NCI-H2029 (cell line): ENCODE measurements at places on chromosomes 11 and 22.

DNA sequence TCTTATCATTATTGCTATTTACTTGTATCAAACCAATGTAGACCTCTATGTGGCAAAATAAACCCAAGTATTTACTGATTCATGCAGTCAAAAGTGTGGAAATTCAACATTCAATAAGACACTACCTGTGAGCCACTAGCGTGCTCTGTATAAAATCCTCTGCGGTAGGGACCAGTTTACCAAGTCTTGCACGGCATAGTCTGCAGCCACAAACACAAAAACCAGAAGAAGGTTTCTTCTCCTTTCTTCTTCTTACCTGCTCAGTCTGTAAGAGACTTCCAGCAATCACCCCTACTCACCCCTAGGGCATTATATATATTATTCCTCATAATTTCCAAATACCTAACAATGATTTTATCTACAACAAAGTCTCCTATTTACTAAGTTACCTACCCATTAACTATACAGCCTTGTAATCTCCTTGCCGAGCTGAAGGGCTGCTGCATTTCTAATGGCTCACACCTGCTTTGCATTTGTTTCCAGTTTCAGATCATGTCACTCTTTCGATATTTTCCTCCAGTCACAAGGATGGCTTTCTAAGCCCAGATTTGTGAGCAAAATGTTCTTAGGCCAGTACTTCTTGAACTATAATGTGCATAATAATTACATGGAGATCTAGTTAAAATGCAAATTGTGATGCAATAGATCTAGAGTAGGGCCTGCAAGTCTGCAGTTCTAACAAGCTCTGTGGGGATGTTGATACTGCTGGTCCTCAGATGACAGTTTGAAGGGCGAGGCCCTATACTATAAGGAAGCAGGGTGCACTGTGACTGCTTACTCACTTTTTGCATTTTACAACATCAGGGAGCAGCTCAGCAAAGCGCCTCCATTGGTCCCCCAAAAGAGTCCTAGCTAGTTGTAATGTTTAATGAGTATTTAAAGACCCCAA is 191.9 kb upstream of the DDI1 start:
- no peak for DNase-seq

- DNase-seq, result no peak
Measured at GRCh38 chr11:111324277-111324720, 26.0 kb downstream of the POU2AF3 start.

DNA sequence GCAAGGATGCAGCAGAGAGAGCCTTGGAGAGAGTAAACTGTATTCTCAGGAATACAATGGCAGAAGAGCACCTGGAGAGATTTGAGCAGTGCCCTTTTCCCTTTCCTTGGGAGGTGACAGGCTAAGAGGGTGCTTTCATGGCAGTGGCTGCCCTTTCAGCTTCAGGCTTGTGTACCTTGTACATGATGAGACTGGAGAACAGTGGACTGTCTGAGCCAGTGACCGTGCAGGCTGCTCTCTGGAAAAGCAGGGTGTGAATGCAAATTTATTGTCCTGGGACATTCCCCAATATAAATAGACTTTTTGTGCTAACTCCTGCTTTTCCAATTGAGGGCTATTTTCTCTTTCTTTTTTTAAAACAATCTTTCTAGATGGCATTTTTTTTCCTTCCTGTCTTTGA is 99.3 kb downstream of the TRIM44 start:
- DNase-seq, result no peak

GRCh38 chr22:39738746-39739145 is 154.8 kb downstream of the ENTHD1 start:
- DNase-seq, result no peak

GRCh38 chr11:58616594-58616993 is 5.9 kb upstream of the CNTF start:
- DNase-seq, result peak; percentile 41

GRCh38 chr22:22071455-22071854 is 88.9 kb upstream of the TOP3B start:
- DNase-seq, result no peak

DNA sequence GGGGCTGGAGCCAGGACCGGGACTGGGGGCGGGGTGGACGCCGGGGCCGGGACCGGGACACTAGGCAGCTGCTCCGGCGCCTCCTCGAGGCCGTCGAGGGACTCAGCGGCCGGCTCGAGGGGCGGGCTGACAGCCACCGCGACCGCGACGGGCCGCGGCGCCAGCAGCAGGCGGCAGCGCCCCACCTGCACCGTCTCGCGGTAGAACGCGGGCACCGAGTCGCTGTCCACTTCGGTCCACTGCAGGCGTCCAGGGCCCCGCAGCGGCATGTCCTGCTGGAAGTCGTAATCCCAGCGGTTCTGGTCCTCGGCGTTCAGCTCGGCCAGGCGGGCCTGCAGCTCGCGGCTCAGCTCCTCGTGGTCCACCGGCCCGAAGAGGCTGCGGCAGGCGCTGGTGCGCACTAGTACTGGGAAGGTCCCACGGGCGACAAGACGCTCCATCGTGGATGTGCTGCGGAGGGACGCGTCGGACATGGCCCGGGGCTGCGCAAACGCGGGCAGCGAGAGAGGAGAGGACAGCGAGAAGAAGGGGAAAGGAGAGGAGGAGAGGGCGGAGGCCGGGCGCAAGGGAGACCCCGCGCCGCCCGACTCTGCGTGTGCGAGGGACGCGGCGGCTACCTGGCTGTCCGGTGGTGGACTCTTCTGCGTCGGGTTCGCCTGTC is 428 bp downstream of the CDKN1C start:
- DNase-seq, result no peak

GRCh38 chr11:4064278-4064955 is 30.2 kb upstream of the RRM1 start:
- no peak for DNase-seq
